Activated naive CD4-positive, alpha-beta T cell treated with anti-CD3 and anti-CD28 coated beads for 36 hours (primary cell): ENCODE measurements at places on chromosomes 2 and 18. TPM values are rescaled to one million over a fixed set of nuclear protein-coding genes. Genes with fewer than 3 reads are reported as not detected.

DNA sequence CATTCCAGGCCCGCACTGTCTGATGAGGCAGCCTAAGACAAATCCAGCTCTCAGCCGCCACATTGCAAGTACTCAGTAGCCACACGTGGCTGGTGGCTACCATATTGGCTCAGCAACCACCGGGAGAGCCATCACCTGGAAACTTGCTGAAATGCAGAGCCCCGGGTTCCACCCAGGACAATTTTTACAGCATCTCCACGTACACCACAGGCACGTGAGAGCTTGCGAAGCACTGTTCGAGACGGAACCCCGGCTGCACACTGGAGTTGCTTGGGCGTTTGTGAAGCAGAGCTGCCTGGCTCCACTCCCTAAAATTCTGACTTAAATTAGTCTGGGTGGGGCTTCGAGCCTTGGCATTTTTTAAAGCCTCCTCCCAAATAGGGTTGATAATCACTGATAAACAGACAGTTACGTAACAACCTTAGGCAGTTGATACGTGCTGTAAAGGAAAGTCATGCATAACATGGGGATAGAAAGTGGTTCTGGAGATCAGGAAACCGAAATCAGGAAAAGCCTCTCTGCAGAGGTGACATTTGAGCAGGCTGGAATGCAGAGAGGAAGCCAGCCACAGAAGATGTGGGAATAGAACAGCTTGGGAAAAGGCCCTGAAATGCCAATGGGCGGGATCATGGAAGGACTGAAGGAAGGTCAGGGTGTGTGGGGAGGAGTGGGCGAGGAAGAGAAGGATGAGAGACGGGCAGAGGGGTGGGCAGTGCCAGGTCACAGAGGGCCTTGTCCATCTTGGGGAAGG, 6.2 kb downstream of the ASAP2 start:
- H3K4me3 ChIP-seq = no peak overlapping the region
- H3K27me3 ChIP-seq = peaks cover 40% of the 10 kb centered on the region
- H3K27ac ChIP-seq = no peak overlapping the region
- no peak for DNase-seq

The DSG2 gene
- 0.45 TPM for total RNA-seq

GRCh38 chr2:217085543-217085942, 225.7 kb upstream of the TNP1 start:
- peak; percentile 20 for DNase-seq
- H3K4me3 ChIP-seq = no peak overlapping the region
- H3K4me1 ChIP-seq = peaks cover 18% of the 10 kb centered on the region

GRCh38 chr18:76686737-76687231, 135.6 kb upstream of the ZNF236 start:
- H3K27ac ChIP-seq = no peak overlapping the region
- H3K4me1 ChIP-seq = peaks cover 11% of the 10 kb centered on the region
- DNase-seq = peak; percentile 62
- no peak overlapping the region for H3K4me3 ChIP-seq
- peaks cover 14% of the 10 kb centered on the region for H3K27me3 ChIP-seq
